ENCODE measurements at places on chromosomes 5 and 9.

DNA sequence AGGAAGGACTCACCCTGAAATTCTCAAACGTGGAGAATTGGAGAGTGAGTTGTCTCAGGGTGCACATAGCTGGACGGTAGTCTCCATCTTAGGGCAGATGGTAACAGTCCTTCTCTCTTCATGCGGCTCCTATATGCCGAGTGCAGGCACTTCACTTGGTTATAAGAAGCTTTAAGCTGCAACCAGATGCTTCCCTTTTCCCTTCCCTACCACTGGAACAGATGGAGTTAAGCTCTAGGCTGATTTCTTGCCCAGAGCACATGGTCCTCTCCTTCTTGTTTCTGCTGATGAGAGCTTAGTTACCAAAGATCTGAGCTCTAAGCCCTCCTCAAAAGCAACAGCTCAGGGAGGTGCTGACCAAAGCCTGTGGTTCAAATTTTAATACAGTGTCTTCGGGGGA lies 355.7 kb downstream of the ARHGEF28 start:
- no peak for DNase-seq

DNA sequence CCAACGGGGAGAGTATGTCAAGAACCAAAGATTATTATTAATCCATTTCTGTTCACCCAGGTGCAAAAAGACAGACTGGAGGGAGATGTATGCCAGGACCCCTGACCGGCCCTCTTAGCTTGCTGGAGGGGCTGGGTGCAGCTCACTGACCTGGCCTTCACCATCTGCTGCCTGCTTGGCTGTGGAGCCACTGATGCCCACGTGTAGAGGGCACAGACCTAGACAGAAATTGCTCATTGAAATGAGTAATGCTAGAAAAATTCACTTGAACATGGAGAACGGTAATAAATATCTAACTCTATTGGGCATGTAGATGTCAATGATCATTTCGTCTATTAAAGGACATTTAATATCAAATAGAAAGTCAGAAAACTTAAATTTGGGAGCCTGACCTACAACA lies 58.8 kb upstream of the ERCC6L2 start:
- DNase-seq = no peak

DNA sequence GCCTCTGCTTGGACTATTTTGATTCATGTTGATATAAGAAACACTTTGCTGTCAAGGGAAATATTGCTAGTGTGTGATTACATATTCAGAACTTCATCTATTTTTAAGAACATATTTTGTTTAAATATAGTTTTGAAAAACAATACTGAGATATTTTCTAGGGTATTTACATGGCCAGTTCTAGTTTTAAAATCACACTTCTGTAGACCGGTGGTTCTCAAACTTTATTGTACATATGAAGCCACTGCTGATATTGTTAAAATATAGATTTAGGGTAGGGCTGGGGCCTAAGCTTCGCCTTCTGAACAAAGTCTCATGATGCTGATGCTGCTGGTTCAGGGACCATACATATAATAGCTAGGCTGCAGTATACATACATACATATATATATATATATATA lies 1000.0 kb downstream of the PTPRD start:
- no peak for DNase-seq

GRCh38 chr9:3331801-3332200 lies 194.0 kb downstream of the RFX3 start:
- DNase-seq = no peak

DNA sequence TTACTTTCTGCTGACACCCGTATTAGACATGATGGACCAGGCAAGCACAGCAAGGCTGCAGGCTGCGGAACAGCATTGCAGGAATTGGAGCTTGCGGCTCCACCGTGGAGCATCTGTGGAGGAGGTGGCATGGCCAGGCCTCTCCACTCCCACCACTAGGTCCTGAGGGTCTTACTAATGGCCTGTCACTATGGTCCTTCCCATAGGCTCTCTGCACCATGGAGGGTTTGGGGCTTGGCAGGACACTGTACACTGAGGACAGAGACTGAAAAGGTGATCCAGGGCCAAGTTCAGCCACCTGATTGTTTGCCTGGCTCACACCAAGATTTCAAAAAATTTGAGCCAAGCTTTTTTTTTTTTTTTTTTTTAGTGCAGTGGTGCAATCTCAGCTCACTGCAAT lies 14.3 kb upstream of the ZBTB43 start:
- DNase-seq = no peak

DNA sequence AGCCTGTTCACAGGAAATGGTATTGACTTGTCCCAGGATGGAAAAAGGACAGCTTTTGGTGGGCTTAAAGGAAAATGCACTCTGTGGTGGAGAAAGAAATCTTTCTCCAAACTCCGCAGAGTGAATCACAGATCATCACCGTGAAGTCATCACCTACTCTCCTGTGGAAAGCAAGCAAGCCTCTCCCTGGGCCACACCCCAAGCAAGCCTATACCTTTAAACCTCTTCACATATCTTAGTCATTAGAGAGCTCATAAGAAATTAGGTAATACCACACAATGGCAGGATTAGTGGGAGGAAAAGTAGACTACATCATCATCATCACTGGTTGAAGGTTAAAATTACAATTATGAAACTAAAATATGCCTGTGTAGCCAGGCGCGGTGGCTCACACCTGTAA lies 23.2 kb downstream of the TLE1 start:
- DNase-seq = no peak

DNA sequence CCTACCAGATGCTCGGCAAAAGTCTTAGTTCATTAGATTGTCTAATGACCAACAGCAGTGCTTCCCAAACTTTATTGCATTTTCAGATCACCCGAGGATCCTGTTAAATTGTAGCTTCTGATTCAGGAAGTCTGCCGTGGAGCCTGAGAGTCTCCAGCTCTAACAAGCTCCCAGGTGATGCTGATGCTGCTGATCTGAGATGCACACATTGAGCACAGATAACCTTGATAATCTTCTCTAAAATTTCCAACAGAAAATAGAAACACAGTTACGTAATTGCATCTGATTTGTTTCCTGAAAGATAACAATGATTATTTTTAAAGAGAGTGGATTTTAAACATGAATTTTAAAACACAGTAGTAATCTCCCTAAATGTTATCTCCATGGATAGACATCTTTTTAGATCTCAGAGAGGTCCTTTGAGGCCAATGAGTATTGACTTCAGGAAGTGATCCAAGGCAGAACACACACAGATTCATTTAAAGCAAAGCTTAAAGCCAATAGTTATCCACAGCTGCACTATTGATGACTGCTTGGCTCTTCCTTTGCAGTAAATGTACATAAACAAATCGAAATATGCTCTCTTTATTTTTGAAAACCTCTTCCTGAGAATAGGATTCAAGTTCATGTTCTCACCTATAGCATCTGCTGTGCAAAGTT lies 122.8 kb upstream of the TNPO1 start:
- DNase-seq = no peak

GRCh38 chr5:137312011-137312410 lies 187.1 kb downstream of the SPOCK1 start:
- no peak for DNase-seq

DNA sequence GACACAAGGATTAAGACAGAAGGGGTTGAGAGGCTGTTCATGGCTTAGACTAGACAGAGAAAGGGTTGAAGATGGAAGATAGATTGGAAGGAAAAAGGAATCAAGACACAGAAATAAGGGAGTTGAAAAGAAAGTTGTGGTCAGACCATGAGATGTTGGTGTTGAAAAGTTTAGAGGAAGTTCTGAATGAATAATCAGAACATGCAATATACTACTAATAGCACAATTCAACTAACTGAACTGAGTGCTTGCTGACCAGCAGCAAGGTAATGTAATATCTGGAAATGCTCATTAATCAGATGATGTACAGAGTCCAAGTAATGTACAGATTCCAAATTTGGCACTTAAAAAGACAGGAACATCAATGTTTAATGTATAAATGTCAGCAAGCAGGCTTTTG lies 10.6 kb upstream of the NNT start:
- no peak for DNase-seq

DNA sequence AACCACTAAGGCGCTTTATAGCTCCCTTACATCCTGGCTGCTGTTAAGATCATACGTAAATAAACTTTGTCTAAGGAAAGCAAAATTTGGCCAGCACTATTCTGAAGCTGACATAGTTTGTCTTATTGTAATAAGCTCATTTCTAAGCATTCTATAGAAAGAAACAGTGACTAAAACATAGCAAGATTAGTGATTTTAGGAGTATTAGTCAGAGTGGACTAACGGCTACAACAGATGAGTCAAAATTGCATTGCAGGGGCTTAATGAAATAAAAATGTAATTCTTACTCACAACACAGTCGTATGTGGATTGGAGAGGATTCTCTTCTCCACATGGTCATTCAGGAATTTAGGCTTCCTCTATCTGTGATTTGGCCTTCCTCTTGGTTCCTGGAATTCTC lies 347.6 kb downstream of the GADD45G start:
- DNase-seq = no peak

DNA sequence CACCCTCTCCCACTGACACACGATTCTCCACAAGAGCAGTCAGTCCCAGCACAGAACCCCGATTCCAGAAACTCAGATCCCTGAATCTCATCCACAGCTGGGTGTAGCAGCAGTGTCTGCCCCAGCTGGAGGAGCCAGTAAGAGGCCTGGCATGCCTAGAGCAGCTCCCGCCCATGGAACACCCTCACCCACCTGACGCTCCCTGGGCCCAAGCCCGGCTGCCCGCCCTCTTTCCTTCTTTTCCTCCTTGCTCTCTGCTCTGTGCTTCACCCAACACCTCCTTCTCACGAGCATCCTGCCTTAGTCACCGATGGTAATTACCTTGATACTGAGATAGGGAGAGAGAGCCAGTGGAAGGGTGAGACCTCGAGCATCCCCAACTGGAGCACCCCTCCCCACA lies 8.7 kb downstream of the PCDH1 start:
- DNase-seq = no peak

DNA sequence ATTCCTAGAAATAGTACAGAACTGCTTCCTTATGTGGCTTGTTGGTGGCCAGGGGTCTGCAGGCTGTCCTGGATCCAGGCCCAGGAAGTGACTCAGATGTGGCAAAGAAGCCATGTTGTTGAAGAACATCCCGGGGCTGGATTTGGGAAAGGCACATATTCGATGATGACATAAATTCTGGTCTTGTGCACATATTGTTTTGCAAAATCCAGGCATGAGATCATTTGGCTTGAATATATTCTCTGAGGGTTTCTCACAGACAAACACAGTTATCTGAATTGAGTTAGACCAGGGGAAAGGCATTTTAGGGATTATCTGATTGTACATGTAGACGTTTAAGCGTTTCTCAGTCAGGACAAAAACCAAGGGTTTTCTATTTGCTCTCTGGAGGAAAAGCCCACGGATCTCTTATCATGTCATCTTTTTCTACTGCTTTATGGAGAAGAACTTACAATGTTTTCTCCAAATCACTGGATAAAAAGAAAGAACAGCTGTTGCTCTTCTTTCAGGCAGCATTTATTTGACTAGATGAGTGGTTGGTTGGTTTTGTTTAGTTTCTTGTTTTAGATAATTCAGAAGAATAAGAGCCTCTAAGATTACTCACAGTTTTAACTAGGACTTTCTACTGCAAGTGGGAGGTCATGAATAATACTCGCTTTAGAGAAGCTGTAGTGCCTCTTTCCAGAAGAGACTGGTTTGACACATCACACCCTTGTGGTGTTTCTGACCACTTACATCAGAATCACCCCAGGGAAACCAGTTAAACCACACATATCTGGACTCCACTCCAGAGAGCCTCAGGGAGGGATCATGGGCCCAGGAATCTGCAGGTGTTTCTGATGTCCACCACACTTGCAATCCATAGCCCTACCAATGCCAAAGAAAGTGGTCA lies 29.5 kb upstream of the LHFPL2 start:
- no peak for DNase-seq

- no peak for DNase-seq
Observed at GRCh38 chr9:111284703-111285102, 45.3 kb downstream of the OR2K2 start.

- DNase-seq = no peak
Observed at GRCh38 chr9:5085993-5086392, 99.4 kb downstream of the INSL6 start.

- no peak for DNase-seq
Observed at GRCh38 chr9:106700676-106701075, 162.3 kb upstream of the ZNF462 start.

- no peak for DNase-seq
Observed at GRCh38 chr5:57549566-57549965, 67.0 kb upstream of the ACTBL2 start.

GRCh38 chr9:88593537-88594185 lies 58.7 kb downstream of the NXNL2 start:
- DNase-seq = no peak

DNA sequence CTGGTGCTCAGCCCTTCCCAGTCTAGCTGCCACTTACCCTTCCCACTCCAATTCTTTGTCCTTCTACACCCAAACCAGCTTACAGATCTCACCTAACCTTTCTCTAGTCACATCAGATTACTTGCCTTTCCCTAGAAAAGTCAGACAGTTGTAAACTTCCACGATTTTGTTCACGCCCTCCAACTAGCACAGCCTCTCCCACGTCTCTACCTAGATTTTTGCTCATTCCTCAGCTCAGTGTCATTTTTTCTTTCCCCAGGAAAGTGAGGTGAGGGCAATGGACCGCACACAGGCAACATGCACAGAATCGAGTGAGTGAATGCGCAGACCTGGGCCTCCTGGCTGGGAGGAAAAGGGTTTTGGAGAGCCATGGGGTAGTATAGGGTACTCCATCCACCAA lies 20.9 kb upstream of the PRUNE2 start:
- no peak for DNase-seq

DNA sequence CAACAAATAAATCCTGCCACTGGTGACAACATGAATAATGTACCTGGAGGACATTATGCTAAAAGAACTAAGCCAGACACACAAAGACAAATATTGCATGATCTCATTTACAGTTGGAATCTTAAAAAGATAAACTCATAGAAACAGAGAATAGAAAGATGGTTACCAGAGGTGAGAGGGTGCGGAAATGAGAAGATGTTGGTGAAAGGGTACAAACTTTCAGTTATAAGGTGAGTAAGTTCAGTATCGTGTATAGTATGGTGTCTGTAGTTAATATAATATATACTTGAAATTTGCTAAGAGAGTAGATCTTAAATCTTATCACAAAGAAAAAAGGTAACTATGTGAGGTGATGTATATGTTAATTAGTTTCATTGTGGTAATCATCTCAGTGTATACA lies 63.3 kb downstream of the PRRC1 start:
- no peak for DNase-seq

DNA sequence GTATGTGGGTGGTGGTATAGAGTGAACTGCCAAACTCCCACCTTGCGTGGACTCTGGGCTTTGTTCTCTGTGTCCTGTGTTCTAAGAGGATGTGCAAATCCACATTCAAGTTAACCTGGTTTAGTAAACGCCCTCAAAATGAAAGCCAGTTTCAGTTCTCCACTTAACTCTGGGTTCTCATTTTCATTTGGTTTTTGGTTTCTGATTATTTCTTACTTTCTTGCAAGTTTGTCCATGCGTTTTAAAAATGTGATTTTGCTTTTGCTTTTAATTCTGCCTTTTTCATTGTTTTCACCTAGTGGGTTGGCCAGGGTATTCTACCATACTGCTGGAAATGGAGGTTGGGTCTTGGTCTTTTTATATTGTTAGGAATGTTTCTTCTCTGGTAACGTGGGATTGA lies 38.2 kb downstream of the GALNT10 start:
- DNase-seq = no peak

GRCh38 chr9:2939368-2939767 lies 95.5 kb upstream of the PUM3 start:
- DNase-seq = no peak

GRCh38 chr5:160382346-160382745 lies 11.9 kb upstream of the C1QTNF2 start:
- no peak for DNase-seq

GRCh38 chr5:32909207-32909606 lies 198.1 kb downstream of the NPR3 start:
- no peak for DNase-seq

Measured in T-helper 22 cell (primary cell).